WERI-Rb-1 (cell line): ENCODE measurements at places on chromosomes 4 and X.

DNA sequence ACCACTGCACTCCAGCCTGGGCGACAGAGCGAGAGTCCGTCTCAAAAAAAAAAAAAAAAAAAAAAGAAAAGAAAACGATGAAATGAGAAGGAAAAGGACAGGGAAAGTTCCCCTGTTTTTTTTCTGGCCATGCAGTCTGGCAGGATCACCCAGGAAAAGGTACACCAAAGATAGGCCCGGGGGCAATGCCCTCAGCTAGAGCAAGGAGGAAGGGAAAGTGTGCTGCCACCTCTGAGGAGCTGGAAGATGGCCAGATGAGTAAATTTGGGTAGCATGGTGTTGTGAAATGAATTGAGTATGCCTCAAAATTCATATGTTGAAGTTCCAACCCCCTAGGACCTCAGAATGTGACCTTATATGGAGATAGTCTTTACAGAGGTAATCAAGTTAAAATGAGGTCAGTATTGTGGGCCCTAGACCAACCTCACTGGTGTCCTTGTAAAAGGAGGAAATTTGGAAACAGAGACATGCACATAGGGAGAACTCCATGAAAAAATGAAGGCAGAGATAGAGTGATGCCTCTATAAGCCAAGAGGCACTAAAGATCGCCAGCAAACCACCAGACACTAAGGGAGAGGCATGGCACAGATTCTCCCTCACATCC lies 28.9 kb downstream of the MAOB start:
- DNase-seq, result no peak

- no peak for DNase-seq
Measured at GRCh38 chr4:95701500-95702170, 138.3 kb upstream of the PDHA2 start.

DNA sequence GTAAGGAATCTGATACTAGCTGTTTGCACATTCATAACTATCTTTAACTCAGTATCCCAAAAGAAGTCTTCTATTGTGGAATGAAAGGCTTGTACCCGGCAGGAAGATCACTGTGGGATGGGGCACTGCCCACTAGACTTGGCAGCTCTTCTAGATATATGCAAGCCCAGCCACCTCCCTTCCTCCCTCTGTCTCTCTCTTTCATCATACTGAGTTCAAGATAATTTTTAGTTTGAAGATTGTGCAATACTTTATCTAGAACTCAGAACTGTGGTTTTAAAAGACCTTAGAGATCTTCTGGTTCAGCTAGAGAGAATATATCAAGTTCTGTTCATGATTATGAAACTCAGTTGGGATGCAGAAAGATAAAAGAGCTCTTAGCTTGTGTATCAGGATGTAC lies 22.5 kb upstream of the GPR34 start:
- no peak for DNase-seq

- DNase-seq, result no peak
Measured at GRCh38 chrX:7985568-7985967, 58.4 kb upstream of the PNPLA4 start.

DNA sequence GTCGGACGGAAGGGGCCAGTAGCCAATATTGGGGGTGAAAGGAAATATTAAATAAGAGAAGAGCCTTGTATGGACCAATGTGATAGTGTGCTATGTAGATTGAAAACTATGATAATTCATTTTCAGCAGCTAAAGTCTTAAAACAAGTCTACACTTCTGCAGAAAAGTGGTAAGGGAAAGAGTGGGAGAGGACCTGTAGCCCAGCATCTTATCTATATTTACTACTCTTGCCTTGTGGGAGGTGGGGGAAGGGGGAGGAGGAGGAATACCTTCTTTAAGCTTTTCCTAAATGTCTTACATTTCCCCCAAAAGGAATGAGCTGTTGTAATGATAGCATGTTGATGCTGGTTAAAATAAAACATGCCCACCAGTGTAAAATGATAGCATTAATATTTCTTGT lies 220.0 kb upstream of the SPRY1 start:
- no peak for DNase-seq

DNA sequence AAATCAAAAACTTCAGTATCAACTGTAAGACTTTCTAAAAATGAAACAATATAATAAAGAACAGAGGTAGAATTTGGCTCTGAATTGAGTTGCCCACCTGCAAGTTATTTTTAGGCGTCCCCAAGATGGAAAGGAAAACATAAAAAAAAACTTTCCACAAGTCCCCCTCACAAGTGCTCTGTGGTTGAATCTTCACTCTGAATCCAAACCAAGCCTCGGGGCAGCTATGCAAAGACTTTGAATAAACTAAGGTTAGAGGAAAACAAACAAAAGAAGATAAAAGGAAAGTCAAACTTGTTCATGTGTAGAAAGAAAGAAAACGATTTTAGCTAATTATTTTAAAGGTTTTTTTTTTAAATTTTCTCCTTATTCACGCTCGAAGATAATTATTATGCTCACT lies 372.4 kb upstream of the SLIT2 start:
- DNase-seq, result no peak

DNA sequence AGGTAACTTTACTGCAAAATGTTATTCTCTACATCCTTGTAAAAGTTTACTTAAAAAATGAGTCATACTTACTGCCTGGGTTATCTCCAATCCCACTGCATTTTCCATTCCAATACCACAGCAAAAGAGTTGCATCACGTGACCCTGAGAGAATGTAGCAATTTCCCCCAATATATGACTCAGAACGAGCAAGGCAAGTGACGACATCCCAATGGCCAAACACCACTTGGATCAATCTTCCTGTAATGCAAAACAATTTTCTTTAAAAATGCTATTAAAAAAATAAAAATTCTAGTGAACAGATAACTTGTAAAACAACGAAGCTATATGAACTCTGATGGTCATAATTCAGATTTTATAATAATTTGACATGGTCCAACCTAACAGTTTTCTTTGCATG lies 224.3 kb downstream of the DCLK2 start:
- no peak for DNase-seq

DNA sequence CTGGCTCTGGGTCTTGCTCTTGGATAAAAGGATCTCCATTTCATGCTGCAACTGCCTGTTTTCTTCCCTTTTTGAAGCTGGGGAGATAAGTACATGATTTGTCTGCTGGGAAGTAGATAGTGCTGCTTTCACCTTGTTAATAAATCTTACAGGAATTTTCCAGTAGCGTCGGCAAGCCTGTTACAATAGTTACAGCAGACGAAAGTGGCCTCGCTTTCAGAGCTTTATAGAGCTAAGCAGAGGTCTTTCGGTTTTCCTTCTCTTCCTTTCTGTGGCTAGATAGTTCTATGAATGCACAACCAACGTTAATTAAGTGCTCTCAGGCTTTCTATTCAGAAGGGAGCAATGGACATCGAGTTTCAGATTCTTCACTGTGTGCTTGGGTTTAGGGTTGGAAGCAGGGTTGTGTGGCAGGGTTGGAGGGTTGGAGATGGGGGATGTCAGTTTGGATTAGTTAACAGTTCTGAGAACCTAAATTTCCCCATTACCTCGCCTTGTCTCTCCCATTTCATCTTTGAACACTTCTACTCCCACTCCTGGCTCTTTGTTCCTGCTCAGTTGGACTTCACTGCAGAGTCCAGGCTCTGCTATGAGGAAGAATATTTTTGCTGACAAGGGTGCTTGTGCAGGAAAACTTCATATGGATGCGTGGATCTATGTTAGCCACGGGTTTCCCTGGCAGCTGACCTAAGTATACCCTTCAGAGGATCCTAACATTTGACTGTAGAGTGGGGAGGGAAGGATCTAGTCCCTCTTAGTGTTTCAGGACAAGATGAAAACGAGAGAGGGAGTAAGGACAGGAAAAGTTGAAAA lies 237.9 kb downstream of the ARHGAP10 start:
- no peak for DNase-seq

DNA sequence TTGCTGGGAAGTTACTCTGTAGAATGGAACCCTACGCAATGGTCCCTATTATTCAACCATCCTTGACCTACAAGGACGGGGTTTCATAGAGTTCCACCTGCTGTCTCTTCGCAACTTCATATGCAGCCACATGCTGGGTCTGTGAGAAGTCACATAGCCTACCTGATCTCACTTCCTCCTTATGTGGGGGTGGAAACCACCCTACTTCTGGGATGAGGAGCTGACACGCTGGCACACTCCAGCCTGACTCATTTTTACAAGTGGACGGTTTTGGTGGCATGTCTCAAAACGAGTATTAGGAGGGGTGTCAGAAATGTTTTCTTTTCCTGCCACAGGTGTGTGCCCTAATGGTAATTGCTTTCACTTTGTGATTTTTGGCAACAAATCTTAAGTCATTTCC lies 36.8 kb upstream of the ARSD start:
- DNase-seq, result no peak

DNA sequence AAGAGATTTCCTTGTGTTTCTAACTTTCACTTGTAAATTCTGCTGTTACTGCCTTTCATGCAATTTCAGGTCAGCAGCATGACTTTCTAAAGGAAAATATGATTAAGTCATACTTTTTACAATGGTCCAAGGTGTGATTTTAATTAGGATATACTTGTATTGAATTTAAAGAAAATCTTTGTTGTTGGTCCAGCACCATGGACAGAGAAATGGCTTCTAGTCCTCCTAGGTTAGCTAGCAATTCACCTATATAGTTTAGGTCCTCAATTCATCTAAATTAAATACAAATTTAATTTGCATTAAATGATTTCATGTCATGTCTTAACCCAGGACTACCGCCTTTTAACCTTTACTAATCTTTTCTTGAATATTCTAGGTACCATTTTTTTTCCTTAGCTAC lies 304.9 kb upstream of the RPS6KA3 start:
- no peak for DNase-seq

DNA sequence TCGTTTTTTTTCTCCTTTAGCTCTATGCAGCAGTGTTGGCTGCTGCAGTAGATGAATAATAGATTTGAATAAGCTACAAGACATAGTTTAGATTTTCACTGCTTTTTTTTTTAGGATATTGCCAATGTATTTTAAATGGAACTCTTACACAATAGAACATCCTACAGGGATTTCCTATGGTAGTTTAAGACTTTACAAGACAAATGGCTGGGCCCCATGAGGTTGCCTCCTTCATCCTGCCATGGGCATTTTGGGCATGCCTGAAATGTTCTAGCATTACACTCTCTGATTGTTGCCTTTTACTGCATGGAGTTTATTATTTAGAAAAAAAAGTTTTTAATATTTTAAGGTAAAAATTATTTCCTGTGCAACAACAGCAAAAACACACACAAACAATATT lies 74.5 kb downstream of the MID1 start:
- DNase-seq, result no peak

DNA sequence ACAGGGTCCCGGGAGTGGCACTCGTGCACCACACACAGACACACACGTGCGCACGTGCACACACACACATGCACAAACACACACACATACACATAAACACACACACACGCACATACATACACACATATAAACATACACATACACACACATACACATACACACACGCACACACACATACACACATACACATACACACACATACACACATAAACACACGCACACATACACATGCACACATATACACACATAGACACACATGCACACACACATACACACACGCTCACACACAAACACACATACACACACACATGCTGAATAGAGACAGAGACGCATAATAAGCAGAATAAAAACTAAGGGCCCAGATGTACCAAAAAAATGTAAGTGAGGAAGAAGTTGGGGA lies 332.2 kb upstream of the CXorf51B start:
- DNase-seq, result no peak

DNA sequence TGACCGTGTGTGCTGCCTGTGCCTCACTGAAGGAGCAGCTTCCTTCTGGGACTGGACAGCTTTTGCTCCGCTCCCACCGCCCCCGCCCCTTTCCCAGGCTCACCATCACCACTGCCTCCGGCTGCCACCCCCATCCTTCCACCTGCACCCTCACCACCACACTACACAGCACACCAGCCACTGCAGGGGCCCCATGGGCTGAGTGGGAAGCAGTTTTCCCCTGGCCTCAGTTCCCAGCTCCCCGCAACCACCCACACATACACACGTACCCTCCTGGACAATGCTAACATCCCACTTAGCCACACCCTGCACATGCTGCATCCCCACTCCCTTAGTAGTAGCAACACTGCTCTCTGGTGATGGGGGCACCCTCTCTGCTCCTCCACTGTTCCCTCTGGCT lies 29.6 kb upstream of the COX18 start:
- no peak for DNase-seq

DNA sequence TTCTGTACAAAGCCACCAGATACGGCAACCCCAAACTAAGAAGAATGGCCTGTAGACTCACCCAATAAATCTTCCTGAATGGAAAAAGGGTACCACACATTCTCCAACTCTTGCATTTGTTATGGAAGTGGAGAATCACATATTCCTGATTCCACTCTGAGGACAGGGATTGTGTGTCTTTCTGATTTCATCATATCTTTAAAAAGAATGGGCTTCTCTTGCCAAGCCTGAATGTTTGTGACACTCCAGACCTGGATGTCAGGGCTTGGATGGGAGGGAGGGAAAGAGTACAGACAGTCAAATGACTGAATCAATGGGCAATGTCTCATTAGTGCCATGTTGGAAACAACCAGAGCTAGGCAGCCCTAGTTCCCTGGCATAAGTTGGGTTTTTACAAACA lies 77.4 kb downstream of the PLAC1 start:
- DNase-seq, result no peak

GRCh38 chr4:40500781-40501180 lies 128.9 kb downstream of the RBM47 start:
- DNase-seq, result no peak
